ENCODE measurements at places on chromosomes 11 and 22. TPM values are rescaled to one million over a fixed set of nuclear protein-coding genes. Genes with fewer than 3 reads are reported as not detected.

The OR8D1 gene
- total RNA-seq, result not detected

The NAALADL1 gene
- total RNA-seq, result 7.6 TPM

The OR52I1 gene
- total RNA-seq, result not detected

The TOP3B gene
- total RNA-seq, result 33.6 TPM

The EXPH5 gene
- 2.9 TPM for total RNA-seq

The H19 gene
- total RNA-seq, result not detected
